Astrocyte of the spinal cord (primary cell): ENCODE measurements at places on chromosomes 6 and 20.

GRCh38 chr6:110688661-110689268 is 126.5 kb downstream of the CDK19 start:
- DNase-seq: no peak

DNA sequence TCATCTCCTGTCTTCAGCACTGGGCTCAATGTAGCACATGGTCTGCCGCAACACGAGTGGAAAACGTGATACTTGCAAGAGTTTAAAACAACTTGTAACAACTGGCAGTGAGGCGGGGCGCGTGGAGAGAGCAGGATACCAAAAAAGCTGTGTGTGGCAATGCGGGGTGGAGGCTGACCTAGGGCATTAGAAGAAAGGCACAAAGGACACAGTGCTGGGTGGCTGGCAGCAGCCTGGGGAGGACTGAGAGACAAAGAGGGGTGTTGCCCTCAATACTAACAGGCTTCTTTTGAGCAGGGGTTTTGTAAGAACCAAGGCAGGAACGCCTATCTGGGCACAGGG is 1.5 kb upstream of the GFOD1 start:
- DNase-seq: no peak

DNA sequence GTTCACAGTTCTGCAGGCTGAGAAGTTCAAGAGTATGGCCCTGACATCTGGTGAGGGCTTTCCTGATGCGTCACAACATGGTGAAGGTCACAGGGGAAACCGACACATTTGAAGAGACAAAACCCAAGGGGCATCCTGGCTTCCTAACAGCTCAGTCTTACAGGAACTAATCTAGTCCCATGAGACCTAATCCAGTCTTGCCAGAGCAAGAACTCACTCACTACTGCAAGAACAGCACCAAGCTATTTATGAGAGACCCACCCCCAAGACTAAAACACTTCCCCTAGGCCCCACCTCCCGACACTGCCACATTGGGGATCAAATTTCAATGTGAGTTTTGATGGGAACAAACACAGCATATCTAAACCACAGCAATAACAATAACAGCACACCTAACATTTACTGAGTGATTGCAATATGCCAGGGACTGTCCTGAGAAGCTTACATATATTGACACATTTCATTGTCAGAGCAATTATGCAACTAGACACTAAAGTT is 46.6 kb downstream of the TPBG start:
- DNase-seq: peak; percentile 80

- DNase-seq: no peak
Observed at GRCh38 chr20:42379385-42379784, 761.2 kb upstream of the CHD6 start.

DNA sequence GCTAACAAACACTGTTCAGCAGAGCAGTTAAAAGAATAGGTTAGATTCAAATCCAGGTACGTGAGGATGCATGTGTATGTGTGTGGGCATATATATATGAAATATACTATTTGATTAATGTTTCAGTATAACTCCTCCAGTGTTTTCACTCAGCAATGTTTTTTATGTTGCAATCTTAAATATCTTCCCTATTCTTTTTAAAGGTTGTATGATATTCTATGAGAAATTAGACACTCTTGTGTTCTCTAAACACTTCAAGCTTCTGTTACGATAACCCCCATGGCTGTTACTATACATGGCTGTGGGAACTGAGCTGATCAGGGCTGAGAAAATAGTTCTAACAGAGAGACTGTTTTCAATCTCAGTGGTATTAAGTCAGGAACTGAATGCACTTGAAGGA is 421.0 kb downstream of the CBLN4 start:
- no peak for DNase-seq

GRCh38 chr6:33198159-33198852 is 2.2 kb downstream of the RXRB start:
- no peak for DNase-seq

- peak; percentile 49 for DNase-seq
Observed at GRCh38 chr20:44780226-44780625, 30.1 kb downstream of the RIMS4 start.
